ENCODE measurements at places on chromosomes 7 and 10. TPM values are rescaled to one million over a fixed set of nuclear protein-coding genes. Genes with fewer than 3 reads are reported as not detected.

SMKR1 gene
- total RNA-seq: 2.3 TPM

DNA sequence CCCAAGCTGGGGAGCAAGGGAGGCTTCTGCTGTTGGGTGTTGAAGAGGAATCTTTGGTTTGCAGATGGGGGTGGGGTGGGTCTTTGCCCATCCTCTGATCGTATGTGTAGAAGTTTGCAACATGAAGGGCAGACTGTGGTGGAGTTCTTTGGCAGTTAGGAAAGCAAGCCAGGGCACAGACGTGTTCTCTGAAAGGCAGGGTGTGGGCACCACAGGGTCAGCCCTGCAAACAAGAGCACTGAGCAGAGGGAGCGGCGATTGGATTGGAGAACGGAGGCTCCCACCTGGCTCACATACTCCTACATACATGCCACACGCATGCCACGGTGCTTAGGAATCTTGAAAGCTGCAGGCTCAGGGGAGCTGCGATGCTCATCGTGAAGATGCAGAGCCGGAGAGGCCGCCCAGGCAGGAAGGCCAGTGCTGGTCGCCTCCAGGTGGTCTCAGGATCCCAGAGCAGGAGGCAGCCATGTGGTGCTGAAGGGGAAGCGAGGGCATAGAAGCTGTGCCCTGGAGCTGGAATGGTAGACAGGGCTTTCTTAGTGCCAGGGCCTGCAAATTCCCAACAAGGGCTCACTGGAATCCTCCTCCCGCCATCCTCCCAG lies 149.0 kb downstream of the MGMT start:
- DNase-seq: no peak
- H3K27ac ChIP-seq: no peak overlapping the region
- H3K36me3 ChIP-seq: peaks cover 3% of the 10 kb centered on the region
- no peak overlapping the region for H3K4me3 ChIP-seq
- H3K27me3 ChIP-seq: no peaks in the 10 kb centered on the region

DNA sequence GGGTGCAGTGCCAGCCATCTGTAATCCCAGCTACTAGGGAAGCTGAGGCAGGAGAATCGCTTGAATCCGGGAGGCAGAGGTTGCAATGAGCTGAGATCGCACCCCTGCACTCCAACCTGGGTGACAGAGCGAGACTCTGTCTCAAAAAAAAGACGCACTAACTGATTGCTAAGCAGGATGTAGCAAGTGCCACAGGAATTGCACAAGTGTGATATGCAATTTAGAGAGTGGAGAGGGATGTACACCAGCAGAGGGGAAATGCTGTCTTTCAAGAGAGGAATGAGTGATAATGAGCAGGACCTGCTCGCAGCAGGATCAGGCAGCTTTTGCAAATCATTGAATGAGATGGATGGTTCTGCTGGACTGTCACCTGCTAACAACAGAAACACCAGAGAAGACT lies 13.3 kb upstream of the SLC16A12 start:
- H3K27me3 ChIP-seq: peaks cover 37% of the 10 kb centered on the region
- H3K36me3 ChIP-seq: no peaks in the 10 kb centered on the region
- no peaks in the 10 kb centered on the region for H3K4me1 ChIP-seq
- DNase-seq: no peak

GRCh38 chr7:24356718-24357386 lies 72.9 kb downstream of the NPY start:
- DNase-seq: no peak
- no peak overlapping the region for H3K27ac ChIP-seq
- no peaks in the 10 kb centered on the region for H3K36me3 ChIP-seq
- peaks cover 35% of the 10 kb centered on the region for H3K27me3 ChIP-seq
- peaks cover 3% of the 10 kb centered on the region for H3K4me1 ChIP-seq

GRCh38 chr10:118742032-118742431 lies 12.7 kb downstream of the CACUL1 start:
- DNase-seq: no peak
- no peak overlapping the region for H3K27ac ChIP-seq
- no peaks in the 10 kb centered on the region for H3K27me3 ChIP-seq
- H3K36me3 ChIP-seq: no peaks in the 10 kb centered on the region
- peaks cover 6% of the 10 kb centered on the region for H3K4me1 ChIP-seq

Data from activated CD8-positive, alpha-beta memory T cell treated with anti-CD3 and anti-CD28 coated beads, Interleukin-2, amount 10 ng/mL, durations not matched to agents 7 days and 5 days (primary cell).